ENCODE measurements at places on chromosomes 4 and X.

DNA sequence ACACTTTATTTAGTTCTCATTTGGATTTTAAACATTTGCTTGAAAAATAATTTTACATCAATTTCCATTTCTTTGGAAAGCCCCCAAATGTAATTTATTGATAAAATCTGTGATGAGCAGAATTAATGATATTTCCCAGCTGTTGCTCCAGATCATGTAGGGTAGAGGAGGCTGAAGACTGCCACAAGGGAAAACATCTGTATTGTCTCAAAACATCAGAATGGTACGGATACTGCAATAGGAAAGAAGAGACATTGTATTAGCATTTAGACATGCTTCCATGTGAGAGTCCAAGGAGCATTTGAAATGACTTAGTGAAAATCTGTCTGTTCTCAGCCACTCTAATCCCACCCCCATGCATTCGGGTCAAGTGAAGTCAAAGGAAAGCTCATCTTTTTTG, 14.4 kb downstream of the ADH1A start:
- DNase-seq = no peak

DNA sequence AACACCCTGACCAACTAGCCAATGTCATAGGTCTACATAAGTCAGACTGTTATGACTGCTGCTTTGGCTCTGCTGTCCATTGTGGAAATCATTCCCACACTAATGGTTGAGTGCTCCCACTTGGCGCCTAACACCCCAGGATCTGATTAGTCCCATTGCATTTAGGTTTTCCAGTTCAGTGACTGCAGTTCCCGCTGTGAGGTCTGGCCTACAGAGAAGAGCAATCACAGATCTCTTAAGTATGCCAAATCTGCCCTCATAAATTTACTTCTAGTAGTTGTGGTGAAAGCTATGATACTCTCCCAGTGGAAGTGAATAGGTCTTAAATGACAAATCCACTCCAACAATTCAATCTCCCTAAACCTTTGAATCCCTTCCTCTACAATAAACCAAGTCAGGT, 77.3 kb upstream of the IL2 start:
- no peak for DNase-seq

- DNase-seq = no peak
Measured at GRCh38 chr4:180150818-180151217, 2092.4 kb upstream of the TENM3 start.

GRCh38 chr4:165458471-165458870, 79.7 kb downstream of the CPE start:
- DNase-seq = no peak

DNA sequence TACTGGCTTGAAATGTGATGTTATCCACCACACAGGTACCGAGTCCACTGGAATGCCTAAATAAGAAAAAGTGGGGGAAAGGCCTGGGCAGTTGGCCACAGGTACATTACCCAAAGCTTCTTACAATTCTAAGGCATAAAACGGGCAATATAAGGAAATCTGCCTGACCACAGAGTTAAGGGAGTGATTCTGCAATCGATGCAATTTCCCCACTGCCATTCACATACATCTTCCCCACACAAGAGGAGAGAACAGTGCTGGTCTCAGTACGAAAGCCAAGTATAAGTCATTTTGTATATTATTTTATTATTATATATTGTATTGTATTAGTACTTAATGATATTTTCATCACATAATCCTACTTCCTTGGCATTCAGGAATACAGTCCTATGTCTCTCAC, 30.6 kb downstream of the RFC1 start:
- no peak for DNase-seq

GRCh38 chr4:80831383-80832361, 198.8 kb upstream of the BMP3 start:
- no peak for DNase-seq

DNA sequence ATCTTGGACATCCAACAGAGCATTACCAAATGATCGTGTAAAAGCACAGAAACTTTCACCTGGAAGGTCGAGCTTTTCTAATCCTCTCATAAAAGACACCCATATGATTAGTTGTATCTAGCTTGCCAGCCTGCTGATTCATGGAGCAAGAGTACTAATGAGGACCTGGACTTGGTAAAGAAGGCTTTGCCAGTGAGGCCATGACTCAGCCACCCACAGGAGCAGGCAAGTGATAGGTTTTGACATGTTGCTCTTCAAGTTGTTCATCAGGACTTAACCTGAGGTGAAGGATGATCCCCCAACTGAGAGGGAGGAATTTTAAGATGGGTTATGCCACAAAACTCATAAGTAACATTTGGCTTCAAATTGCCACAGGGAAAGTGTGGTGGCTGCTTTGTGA, 24.7 kb upstream of the EPGN start:
- DNase-seq = no peak

DNA sequence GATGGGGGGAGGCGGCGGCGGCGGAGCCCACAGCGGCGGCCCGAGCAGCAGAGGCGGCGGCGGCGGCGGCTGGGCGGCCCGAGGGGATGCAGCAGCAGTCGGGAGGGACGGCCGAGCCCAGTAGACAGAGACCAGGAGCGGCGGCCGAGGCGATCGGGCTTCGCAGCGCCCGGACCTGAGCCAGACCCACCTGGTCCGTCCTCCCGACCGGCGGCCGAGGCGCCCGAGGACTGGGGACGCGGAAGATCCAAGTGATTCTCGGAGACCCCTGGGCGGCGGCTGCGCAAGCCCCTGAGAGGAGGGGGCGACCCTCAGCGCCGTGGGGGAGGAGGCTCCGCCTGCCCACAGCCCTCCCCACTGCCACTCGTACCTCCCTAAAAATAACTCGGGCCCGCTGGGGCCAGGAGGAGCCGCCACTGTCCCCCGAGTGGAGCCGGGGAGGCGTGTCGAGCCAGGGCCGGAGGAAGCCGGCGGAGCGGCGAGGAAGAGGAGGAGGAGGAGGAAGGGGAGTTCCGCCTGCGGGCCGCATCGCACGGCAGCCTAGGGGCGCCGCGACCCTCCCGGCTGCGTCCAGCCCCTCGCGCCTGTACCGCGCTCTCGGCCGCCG, 608 bp downstream of the RAPGEF2 start:
- no peak for DNase-seq

GRCh38 chr4:98659106-98659592, 738 bp upstream of the TSPAN5 start:
- DNase-seq = no peak

- no peak for DNase-seq
Measured at GRCh38 chr4:38920677-38921076, 53.1 kb downstream of the FAM114A1 start.

DNA sequence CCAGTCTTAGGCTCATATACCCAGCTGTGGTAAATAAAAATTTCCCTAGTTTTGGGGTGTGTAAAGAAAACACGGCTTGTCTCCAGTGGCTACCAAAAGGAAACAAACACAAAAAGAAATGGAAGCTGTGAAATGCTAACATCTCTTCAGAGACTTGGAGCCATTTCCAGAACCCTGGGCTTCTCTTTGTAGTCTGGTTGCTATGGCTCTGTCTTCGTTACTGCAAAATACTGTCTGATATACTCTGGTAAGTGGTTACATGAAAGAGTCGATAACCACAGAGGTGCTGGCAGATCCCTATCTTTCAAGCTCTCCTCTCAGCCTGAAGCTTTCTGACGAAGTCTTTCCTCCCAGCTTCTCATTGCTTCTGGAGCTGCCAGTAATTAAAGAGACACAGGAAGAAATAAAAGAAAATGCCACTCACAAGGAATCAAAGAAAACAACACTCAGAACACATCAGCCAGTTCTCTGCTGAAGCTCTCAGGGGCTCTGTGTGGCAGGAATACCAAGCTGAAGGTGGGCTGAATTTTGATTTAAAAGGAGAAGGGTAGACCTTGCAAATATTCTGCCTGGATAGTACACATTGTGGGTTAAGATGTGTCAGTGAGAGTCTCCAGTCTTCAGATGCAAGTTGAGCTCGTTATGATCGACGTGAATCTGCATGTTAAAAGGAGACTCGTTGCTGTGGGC, 107.6 kb upstream of the FAM9C start:
- no peak for DNase-seq

DNA sequence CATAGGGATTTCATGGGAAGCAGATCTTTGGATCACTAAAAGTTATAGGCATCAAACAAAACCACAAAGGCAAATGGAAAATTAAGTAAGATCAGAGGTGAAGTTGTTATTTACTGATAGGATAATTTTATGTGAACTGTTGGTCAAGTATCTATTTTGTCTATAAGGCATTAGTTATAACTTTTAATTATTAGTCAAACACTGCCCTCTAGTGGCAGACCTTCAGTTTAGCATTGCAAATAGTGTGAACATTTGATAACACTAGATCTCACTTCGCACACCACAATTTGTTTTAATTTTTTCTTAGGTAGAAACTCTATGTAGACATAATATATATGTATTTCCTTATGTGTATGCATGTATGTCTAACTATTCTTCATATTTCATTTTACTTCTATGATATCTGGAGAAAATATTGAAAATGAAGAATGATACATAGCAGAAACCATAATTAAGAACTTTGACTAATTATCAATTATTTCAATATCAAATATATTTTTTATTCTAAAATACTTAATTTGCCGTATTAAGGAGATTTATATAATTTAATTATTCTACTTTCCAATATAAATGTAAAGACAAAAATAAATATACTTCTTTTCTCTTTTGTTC, 214.5 kb upstream of the TACR3 start:
- DNase-seq = no peak

GRCh38 chr4:78766026-78766425, 10.1 kb upstream of the BMP2K start:
- DNase-seq = no peak

- no peak for DNase-seq
Measured at GRCh38 chr4:130025701-130026100, 929.7 kb downstream of the C4orf33 start.

DNA sequence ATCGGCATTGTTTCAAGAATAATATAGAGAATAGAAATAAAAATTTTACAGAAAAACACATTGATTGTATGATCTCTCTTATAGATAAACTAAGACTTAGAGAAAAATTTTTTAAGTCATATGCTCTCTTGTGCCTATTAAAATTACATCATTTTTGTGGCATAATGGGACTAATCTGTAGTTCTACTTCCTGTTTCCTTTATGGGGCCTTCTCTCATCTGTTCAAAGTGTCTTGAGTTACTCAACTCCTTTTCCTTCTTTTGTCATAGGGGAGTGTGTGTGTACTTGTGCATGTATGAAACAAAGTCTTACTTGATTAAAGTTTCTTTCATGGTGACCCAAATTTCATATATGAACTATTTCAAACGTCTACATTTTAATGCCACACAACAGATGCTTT, 1448.9 kb upstream of the TENM3 start:
- DNase-seq = no peak

- DNase-seq = no peak
Measured at GRCh38 chr4:147244786-147245185, 236.1 kb upstream of the EDNRA start.

- no peak for DNase-seq
Measured at GRCh38 chrX:131397891-131398290, 108.8 kb upstream of the IGSF1 start.

DNA sequence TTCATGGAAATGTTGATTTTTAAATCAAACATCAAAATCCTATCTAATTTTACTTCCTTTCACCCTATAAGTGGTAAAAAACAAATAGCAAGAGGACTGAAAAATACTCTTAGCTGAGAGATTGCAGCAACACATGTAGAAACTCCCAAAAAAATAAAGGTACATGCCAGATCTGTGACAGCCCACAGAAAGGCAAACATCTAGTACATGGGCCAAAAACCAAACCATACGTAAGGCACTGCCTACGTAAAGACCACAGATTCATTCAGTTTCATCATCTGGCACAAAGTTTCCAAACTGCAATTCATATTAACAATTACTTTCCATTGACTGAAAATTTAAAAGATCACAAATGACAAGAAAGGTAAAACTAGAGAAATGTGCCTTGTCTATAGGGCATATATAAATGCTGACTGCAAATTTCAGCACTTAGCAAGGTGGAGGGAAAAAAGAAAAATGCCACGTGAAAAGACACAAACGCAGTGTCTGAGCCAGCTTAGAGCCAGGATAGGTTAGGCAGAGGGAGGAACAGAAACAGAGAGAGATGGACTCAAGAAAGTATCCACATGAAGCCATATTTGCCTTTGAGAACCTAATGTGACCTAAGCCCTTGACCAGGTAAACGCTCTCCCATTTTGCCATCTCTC, 88.1 kb downstream of the TSPAN5 start:
- no peak for DNase-seq

- no peak for DNase-seq
Measured at GRCh38 chrX:9144701-9145241, 110.8 kb upstream of the FAM9B start.

DNA sequence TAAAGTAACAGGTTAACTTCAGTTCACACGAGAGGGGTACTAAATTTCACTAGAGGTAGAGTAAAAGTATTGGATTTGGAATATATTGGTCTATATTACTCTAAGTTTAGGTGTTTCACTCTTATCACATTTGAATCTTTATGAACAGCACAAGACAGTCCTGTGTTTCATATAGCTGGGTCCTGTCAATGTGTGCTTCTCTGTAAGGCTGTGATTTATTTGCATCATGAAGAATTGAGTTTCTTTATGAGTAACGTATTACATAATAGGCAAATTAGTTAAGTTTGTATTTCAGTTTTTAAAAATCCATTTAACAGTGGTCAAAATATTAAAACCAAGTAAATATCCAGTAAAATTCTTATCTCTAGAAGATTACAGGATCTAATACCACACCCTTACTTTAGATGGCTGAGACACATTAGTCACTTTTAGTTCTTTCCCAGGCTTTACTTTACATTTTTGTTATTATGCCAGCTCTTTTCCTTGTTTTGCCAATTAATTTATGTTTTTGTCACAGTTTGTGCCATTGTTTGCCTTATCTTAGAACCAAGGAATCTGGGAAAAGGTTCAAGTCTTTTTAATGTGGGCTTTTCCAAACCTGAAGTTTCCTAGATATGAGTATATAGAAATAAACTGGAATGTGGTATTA, 32.1 kb downstream of the NUDT6 start:
- DNase-seq = no peak

GRCh38 chr4:118322831-118323502, 29.8 kb downstream of the PRSS12 start:
- DNase-seq = no peak

DNA sequence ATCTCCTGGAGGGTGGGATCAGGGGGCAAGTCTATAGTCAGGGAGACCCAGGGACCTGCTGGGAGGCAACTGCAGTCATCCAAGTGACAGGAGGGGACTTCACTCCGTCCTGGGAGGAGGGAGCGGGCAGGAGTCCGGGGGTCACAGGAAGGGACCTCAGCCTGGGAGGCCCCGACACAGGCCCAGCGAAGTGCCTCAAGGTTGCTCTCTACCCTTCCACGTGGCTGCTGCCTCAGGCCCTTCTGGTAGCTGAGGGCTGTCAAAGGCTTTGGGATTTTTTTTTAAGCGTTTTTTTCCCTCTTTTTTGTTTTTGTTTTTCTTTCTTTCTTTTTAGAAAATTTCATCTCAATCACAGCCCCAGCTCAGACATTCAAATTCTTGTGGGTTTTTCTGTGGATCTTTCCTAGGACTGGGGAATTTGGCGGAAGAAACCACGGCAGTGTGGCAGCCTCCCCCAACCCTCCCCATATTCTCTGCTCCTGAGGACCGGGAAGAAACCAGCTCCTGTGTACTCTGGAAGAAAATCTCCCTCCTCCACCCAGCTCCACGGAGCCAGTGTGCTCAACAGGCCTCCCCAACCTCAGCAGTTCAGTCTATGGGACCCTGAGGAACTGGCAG, 1.4 kb upstream of the HAUS7 start:
- DNase-seq = no peak

- no peak for DNase-seq
Measured at GRCh38 chrX:46551494-46552128, 6.4 kb upstream of the ZNF674 start.

GRCh38 chrX:19589105-19589504, 73.8 kb upstream of the MAP3K15 start:
- no peak for DNase-seq
